Activated T-helper 1 cell treated with anti-CD3 and anti-CD28 coated beads, Interleukin-2, amount 50 U/mL, for 16 hours (primary cell): ENCODE measurements at places on chromosomes 12 and 14.

GRCh38 chr12:89697296-89697695, 11.3 kb downstream of the ATP2B1 start:
- no peak for DNase-seq

DNA sequence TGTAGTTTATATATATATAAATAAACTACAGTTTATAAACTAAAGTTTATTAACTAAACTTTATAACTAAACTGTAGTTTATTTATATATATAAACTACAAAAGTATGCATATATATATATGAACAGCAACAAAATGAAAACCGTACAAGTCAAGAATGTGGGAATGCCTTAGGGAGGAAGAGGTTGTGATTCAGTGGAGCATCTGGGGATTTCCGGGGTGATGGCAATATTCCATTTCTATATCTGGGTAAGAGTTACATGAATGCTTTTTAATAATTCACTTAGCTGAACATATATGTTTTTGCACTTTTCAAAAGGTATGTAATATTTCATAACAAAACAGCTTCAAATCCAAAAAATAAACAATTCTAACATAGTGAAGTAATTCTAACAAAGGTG, 30.1 kb upstream of the CAND1 start:
- no peak for DNase-seq

DNA sequence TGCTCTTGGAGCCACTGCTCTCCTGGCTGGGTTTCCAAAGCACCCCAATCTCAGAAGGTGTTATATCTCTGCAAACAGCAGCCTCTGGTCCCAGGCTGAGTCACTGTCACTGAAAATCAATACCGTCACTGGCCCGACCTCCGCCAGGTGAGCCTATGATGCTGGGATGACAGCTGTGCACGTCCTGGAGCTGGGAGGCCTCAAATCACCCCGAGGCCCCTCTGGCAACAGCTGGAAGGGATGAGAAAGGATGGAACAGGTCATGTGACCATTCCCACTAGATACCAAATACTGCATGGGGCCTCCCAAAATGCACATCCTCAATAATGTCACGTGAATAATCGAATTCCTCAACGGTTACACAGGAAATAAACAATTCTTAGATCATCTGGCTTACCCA, 190.8 kb downstream of the TTC7B start:
- no peak for DNase-seq

GRCh38 chr12:92297932-92298696, 152.5 kb upstream of the BTG1 start:
- DNase-seq, result no peak

GRCh38 chr12:127881371-127882140, 385.4 kb upstream of the TMEM132C start:
- DNase-seq, result no peak

- no peak for DNase-seq
These were observed 148.6 kb upstream of the VASH1 start for GRCh38 chr14:76612654-76613053.

DNA sequence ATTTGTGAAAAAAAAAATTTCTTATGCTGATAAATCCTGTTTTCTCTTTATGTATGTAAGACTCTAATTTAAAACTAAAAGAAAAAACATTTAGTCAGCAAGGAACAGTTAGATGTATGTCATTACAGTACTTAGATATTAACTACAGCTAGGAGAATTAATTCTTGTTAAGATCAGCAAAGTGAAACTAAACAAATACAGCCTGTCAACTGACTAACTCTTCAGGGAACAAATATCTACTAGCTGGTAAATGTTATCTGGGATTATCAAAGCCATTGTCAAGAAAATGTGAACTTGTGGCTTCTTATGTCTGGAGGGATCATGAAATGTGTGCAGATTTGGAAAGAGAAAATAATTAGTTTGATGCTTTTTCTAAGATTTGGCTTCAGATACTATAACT, 27.5 kb downstream of the MGAT4C start:
- no peak for DNase-seq

- no peak for DNase-seq
These were observed 753.1 kb upstream of the TBX3 start for GRCh38 chr12:115437061-115437567.

DNA sequence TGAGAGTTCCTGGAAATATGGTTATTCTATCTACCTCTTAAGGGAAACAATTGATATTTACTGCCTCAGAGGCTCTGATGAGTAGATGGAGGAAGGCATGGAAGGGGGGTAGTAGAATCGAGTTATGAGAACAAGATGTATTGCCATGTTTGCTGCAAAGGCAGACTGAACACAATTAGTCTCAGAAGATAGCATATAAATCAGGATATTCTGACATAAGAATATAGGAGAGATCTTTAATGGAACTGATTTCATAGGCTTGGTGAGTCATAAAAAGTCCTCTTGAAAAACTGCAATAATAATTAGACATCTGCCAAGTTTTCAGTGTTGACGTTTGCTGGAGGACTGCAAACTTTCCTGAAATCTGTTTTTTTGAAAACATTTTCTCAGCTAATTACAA, 636.1 kb downstream of the TMTC2 start:
- no peak for DNase-seq

DNA sequence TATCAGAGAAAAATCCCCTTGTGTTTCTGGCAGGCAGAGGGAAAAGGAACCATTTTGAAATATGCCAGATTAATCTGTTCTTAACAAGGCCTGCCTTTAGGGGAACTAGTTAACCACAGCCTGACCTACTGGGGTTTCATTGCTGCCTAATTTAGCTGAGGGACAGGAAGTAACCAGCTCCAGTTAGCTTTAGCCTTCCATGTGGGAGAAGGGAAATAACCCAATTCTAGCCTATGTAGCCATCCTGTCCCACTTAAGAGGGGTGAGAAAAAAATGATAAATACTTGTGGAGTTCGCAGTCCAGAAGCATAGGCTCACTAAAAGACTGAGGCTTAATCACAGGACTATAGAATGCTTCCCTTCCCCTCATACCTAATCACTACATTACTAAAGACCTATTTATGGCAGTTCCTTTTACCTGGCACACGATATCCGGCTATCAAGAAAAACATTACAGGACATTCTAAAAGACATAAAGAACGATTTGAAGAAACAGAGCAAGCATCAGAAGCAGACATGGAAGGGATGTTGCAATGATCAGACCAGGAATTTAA, 22.8 kb downstream of the COX8C start:
- DNase-seq, result no peak

- no peak for DNase-seq
These were observed 22.8 kb upstream of the RPLP0 start for GRCh38 chr12:120223458-120224303.

GRCh38 chr14:61323970-61324369, 2.6 kb downstream of the PRKCH start:
- DNase-seq, result no peak

GRCh38 chr12:84355561-84355960, 557.0 kb downstream of the SLC6A15 start:
- no peak for DNase-seq

GRCh38 chr14:29829851-29830250, 97.8 kb downstream of the PRKD1 start:
- no peak for DNase-seq

DNA sequence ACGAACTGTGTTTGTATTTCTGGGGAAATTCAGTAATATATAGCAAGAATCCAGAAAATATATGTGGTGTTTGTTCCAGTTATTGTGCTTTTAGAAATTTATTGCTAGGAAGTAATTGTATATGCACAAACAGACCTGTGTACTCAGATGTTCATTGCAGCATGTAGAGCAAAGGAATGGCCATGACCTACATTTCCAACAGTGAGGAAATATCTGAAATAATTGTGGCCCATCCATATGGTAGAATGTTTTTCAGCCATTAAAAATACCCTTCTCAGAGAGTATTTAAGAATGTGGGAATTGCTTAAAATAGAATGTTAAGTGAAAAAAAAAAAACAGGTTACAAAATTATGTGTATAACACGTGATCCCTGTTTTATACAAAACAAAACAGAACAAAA, 77.3 kb downstream of the TMX1 start:
- no peak for DNase-seq

- DNase-seq, result no peak
These were observed 196.9 kb downstream of the ALG10 start for GRCh38 chr12:34219046-34219770.

DNA sequence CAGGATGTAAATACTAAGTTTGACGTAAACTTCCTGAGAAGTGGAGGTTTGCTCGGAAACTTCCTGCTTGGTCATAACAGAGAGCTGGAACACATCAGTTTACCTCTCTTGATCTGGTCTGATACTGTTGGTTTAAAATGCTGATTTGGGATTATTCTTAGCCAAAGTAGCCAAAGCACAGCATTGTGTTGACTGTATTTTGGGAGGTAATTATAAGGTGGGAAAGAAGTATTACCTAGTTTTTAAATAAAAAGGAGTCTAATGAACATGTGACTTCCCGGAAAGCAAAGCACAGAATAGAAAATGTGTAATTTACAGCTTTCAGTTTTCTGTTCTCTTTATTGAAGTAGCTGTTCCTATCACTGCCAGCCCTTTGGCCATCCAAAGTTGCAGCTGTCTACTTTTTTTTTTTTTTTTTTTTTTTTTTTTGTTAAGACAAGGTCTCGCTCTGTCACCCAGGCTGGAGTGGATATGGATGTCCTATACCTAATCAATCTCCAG, 52.2 kb upstream of the SRP54 start:
- DNase-seq, result no peak

GRCh38 chr12:123105211-123105826, 45.6 kb downstream of the PITPNM2 start:
- DNase-seq, result no peak

- DNase-seq, result no peak
These were observed 1.1 kb upstream of the CKAP4 start for GRCh38 chr12:106248846-106249371.

- no peak for DNase-seq
These were observed 9.7 kb upstream of the CMKLR1 start for GRCh38 chr12:108348842-108349241.

DNA sequence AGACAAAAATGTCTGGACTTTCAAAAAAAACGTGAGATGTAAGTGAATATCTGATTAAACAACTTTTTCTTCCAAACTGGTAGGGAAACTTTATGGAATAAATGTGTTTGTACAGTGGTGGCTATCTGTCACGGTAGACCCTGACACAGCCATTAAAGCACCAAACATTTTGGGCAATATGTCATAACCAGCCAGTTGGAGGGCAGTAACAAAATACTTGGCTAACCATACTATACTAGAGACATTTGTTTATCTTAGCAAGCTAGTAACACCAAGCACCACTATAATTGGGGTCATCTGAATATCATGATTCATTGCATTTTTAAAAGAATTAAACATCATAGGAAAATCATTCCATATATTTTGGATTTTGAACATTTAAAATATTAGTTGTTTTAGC, 6.0 kb upstream of the MYF6 start:
- DNase-seq, result no peak

DNA sequence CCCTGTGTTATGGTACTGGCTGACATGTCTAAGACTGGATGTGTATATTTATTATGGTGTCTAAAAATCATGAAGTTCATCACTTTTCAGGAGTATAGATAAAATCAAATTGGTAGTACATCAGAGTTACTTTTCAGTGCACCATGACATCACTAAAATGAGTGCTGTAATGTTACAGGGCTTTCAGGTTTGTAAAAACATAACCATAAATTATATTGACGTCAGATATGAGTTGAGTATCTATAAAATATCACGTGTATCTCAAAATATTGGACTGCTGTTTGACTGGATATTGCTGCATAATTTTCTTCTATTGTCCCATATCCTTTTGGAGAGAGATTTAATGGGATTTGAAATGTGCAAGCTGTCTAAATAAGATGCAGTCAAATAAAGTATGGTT, 22.0 kb downstream of the NAA30 start:
- DNase-seq, result no peak

DNA sequence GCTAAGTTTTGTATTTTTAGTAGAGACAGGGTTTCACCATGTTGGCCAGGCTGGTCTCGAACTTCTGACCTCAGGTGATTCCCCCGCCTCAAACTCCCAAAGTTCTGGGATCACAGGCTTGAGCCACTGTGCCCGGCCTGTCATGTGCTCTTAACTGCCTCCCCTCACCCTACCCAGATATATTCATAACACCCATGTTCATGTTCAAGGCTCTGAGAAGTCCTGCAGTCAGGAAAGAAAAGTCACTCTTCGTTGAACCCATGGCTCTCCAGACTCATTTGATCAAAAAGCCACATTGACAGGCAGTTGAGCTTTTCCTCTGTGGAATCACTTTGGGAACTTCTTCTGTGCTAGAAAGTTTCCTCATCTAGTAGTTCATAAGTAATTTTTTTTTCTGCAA, 545.5 kb upstream of the TBX3 start:
- no peak for DNase-seq

GRCh38 chr14:77623201-77623600, 6.8 kb upstream of the SPTLC2 start:
- no peak for DNase-seq

DNA sequence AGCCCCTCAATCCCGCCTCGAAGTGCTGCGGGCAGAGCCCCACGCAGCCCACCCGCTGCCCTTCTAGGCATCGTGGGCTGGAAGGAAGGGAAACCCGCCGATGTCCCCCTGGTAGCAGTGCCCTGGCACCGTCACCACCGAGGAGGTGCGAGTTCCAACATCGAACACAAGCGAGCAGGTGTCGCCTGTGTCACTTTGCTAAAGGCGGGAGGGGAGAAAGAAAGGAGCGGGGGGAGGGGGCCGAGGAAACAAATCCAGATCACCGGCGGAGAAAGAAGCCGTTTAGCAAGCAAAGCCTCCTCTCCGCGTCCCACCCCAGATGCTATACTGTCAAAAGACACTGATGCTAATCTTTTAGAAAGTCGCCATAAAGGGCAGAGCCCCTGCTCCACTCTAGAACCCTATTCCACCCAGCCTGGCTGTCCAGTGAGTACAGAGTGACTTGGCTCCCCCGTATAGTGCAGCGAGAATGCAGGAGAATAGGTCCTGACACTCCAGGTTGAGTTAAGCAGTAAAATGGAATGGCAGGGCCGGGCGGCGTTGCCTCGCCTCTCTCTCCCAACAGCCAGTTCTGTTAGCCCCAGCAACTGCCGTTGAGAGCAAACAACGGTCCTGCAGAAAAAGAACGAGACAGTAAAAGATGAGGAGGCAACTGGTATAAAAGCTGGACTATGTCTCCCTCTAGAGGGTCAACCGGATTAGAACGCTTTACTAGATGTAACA, 67.9 kb upstream of the USP15 start:
- DNase-seq, result no peak

DNA sequence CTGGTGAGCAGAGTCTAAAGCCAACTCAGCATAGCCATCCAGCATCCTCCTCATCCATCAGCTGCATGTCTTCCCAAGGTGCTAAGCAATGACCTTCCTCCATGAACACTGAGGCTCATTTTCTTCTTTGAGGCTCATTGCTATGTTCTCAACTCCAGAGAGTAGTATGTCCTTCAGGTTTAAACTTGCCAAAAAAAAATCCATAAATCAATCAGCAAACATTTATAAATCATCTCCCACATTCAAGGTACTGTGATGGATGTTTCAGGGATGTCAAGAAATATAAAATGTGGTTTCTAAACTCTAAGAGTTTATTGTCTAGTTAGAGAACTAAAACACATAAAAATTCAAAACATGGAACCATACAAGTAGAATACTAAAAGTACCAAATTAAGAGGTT, 29.8 kb upstream of the MDM1 start:
- no peak for DNase-seq
